Stimulated activated CD8-positive, alpha-beta memory T cell treated with anti-CD3 and anti-CD28 coated beads, Interleukin-7, amount 100 ng/mL, for 1 hour (primary cell): ENCODE measurements at places on chromosomes 4 and X.

GRCh38 chr4:85895755-85896154, 420.8 kb downstream of the ARHGAP24 start:
- no peak for DNase-seq

- no peak for DNase-seq
Observed at GRCh38 chr4:74018771-74019170, 19.7 kb downstream of the CXCL3 start.

- DNase-seq, result no peak
Observed at GRCh38 chr4:83561381-83561780, 25.5 kb downstream of the GPAT3 start.

- no peak for DNase-seq
Observed at GRCh38 chr4:186557061-186557460, 1.7 kb upstream of the MTNR1A start.

DNA sequence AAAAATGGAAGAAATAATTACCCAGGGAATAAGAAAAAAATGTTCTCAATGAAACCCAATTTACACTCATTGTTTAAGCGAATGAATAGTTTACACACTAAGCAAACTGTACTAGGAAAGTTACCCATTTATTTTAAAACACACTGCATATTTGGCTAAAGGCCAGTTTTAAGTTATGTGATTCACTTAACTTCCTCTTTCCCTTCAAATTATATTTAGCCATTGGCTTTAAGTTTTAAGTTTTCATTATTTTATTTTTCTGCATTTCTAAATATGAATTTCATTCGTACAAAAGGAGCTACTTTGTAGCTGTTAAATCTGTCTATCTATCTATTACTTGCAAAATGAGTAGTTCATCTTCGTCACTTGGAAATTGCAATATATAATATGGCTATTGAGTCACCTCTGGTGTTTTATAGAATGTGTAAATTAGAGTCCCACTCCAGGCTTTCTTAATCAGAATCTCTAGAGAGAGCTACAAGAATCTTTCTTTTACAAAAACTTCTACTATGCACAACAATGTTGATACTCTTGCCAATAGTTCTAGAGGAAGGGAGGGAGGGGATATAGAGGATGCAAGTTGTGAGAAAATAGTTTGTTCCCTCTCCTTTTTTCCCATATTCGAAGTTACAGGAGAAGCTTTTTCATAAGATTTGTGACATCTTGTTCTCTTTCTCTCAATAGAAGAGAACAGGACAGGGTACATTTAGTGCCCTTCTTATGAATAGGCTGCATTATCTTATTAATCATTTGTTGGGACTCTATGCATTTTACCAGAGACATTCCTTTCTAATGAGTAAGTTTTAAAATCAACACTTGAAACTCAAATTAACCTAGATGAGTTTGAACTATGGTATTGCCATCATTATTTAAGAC, 41.8 kb downstream of the SULT1B1 start:
- DNase-seq, result no peak

- DNase-seq, result no peak
Observed at GRCh38 chr4:142883040-142883832, 37.1 kb upstream of the INPP4B start.

DNA sequence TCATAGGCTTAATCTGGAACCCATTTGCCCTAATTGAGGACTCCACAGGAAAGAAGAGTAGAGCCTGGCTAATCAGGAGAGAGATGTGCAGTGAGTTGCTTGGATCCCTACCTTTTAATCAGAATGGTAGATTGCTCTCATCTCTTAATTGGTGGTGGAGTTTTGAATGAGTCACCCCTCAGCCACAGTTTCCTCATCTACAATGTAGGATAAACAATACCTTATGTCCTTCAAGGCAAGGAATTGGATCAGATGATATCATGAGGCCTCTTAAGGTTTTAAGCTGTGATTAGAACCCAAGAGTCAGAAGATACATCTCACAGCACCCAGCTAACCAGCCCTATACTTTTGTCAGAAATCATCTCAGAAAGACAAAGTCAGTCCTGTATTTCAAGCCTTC, 39.1 kb downstream of the PDGFRA start:
- DNase-seq, result no peak

DNA sequence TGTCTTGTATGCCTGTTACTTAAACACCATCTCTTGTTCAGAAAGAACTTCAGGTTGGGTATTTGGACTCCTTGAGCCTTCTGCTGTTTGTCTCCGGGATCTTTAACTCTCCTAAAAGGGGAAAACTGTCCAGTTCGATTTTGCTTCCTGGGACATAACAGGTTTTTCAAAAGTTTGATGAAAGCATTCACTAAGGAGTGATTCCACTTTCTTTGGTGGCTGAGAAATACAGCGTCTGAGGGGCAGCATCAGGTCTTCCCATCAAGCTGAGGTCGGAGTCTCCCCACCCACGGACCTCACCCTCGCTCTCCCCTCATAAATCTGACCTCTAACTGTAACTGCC, 1.4 kb downstream of the AFAP1 start:
- DNase-seq, result no peak

- no peak for DNase-seq
Observed at GRCh38 chrX:45972636-45973035, 572.6 kb downstream of the ZNF674 start.

- DNase-seq, result no peak
Observed at GRCh38 chr4:78710536-78710935, 65.6 kb upstream of the BMP2K start.

- no peak for DNase-seq
Observed at GRCh38 chrX:11632732-11633131, 33.0 kb downstream of the ARHGAP6 start.

DNA sequence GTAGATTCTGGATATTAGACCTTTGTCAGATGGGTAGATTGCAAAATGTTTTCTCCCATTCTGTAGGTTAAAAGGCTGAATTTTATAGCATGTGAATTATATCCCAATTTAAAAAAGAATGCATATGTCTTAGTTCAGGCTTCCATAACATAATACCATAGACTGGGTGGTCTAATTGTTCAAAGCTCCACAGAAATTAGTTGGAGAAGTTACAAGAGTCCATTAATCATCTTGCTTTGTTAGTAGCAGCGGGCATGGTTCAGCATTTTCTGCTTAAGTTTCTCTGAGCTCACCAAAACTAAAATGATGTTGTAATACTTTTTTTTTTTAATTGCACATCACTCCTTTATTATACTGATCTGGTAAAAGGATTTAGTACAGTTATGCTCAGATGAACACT, 1.8 kb downstream of the PGAM4 start:
- DNase-seq, result no peak

DNA sequence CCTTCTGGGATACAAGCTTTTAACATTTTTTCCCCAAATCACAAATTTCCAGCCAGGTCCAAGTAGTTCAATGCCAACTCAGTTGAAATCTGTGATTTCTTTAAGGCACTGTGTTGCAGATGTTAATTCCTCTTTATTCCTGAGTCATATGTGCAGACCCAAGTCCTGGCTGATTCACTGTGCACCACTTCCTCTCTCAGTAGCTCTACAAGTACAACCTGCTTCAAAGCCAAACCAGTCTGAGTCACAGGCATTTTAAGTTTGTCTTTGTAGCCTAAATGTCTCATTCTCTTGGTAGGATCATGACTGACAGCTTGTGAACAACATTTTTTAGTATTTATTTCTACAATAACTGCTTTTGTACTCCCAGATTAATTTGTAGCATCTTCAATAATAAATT, 165.6 kb upstream of the S100G start:
- no peak for DNase-seq

- DNase-seq, result no peak
Observed at GRCh38 chrX:10507181-10507580, 113.2 kb downstream of the MID1 start.

GRCh38 chr4:23401572-23401971, 488.3 kb downstream of the PPARGC1A start:
- no peak for DNase-seq

DNA sequence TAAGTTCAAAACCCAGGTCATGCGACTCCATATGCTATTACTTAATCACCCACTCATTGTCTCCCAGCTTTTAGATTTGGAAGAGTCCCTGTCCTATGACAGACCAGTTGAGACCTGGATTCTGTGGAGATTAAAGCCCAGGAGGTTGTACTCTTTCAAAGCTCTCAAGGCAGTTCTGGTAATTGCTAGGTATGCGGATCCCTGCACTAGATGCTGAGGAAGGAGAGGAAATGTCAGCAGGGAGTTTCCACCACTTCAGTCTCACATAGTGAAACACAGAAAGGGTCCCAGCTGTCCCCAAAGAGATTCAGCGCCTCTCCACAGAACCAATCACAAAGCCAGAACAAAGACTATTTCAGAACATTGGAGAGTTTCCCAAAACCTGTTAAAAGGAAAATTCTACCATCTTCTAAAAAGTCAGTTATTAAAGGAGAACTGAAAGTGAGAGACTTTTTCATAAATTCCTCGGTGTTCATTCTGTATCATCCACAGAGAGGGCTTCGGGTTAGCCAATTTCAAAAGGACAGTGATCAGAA, 53.4 kb downstream of the IRF2 start:
- no peak for DNase-seq

- DNase-seq, result no peak
Observed at GRCh38 chrX:3639236-3639635, 74.2 kb downstream of the PRKX start.

DNA sequence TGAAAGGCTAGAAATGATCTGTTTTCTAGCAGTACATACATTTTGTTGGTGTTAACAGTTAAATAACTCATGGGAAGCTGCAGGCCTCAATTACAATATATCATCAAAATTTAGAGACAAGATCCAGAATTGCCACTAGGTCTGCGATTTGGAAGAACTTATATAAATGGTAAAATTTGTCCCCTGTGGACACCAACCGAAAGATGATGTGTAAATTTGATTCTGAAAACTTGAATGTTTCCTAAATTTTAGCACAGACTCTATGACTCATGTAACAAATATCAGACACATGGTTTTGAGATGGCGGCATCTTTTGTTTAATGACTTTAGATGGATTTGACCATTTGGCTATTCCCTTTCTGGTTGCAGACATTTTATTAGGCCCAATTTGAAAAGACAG, 6.0 kb upstream of the HPGDS start:
- no peak for DNase-seq

DNA sequence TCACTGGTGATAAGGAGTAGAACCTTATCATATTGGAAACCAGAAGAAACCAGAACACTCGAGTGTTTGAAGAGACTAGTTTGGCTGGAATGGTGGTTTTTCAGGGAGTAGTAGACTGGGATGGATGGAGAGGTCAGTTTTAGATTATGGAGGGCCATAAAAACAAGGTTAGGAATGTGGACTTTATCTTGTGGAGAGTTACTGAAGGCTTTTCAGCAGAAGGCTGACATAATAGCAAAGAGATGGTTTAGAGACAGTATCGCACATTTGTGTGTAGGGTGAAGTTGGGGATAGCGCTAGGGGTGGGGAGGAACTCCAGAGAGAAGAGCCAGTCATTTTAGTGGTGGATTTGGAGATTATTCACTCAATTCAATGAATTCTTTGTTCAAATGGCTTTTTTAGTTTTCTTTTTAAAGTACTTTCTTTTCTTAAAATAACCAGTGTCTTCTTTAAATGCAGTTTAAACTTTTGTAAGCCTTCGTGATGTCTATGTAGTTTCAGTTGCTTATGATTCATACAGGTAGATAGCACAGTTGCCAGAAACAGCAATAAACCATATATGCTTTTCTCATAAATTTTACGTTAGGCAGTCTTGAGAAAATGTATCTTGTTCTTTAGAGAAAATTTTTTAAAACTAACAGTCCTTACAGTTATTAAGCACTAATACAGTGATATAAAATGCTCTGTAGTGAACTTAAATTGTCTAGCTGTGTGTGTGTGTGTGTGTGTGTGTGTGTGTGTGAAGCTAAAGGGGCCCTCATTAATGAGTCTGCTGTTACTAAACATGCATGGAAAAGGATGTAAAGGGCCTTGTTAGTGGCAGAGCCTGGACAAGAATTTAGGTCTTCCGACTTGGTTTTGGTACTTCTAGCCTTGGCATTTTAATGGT, 3.8 kb downstream of the ARHGAP10 start:
- no peak for DNase-seq

DNA sequence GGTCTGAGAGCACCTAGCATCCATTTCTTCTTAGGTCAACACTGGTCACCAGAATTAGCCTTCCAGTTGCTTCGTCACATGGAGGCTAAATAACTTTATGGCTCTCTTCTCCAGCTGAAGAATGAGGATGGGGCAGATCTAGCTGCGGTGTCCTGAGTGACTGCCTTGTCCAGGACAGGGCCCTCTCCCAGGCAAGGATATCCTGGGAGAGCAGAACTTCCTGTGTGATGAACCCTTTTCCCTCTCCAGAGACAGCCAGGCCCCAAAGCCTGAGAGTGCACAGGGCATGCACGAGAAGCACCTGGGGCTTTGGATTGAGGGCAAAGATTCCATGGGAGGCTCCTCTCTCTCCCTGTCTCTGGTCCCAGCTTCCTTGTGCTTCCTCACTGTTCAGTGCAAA, 108.2 kb upstream of the MAMLD1 start:
- no peak for DNase-seq

DNA sequence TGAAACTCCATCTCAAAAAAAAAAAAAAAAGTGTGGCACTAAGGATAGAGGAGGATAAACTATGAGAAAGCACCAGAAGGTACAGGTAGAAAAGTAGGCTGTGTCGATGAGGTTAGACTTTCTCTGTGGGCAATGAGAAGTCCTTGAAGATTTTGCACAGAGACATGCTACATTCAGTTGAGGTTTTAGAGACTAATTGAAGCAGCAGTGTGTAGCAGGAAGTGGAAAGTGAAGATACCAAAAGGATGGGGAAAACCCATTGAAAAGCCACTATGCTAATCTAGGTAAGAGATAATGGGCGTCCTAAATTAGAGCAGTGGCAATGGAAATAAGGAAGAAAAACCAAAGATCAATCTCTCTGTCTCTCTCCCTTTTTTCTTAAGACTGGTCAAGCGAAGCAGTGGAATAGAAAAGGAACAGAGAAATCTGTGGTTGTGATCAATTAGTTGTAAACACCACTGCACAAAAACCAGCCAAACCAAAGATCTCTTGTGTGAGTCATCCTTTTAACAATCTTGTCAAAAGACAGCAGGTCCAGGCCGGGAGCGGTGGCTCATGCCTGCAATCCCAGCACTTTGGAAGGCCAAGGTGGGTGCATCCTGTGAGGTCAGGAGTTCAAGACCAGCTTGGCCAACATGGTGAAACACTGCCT, 3.5 kb downstream of the SPINK2 start:
- no peak for DNase-seq

DNA sequence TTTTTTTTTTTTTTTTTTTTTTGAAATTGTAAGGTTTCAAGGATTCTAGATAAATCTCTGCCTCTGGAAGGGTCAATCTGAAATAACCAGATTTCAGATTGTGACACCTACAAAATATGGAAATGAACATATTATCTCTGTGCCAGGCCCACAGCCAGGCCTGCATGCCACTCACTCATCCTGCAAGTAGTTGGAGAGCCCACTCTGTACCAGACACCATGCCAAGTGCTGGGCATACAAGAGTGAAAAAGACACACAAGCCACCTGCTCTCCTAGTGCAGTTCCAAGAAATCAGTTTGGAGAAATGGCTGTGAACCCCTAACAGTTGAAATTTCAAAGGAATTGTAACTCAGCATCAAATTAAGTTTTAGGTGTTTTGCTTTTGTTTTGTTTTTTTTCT, 145.9 kb upstream of the NOCT start:
- DNase-seq, result no peak
